ENCODE measurements at places on chromosomes 1 and 21.

DNA sequence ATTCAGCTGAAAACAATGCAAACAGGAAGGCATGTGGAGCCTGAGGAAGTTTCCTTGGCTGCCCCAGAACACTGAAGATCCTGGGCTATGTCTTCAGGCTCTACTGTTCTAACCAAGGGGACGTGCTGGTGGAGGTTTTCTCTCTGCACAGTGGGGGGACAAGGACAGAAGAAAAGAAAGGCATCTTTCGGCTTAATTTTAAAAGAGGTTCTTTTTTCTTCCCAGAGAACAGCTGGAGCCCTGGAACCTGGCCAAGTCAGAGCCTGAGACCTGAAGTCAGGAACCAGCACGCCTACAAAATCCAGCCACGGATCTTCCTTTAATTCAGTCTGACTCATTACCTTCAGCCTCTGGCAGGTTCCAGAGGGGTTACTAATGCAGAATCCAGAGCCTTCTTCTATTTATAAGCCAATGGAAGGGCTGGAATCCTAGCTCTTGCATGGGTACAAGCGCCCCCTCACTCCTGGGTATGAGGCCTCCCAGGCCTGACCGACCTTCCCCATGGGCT lies 19.8 kb downstream of the CTNNBIP1 start:
- DNase-seq: no peak

DNA sequence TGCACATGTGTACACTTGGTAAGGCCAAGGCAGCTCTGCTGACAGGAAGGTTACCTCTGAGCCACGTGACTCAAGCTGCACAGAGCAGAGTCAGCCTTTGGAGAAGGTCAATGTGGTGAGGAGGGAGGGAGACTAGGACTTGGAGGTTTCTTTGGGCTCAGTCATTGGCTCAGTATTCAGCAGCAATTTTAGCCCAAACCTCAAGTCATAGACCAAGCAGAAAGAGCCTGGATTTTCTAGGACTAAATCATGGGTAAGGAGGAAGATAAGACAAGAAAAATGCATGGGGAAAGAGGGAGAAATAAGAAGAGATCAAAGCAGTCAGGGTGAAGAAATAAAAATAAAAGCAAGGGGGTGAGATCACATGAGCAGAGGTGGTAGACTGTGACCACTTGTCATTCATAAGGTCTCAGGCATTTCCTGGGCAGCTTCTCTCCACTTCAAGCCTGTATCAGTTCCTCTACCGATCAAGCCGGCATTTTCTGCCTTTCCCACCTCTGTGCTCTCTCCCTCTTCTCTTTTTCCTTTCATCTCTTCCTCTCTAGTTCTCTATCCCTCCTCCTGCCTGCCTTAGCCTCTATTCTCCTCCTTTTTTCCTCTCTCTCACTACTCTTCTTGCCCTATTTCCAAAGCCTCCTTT lies 51.7 kb upstream of the DUSP10 start:
- DNase-seq: no peak

GRCh38 chr1:69836971-69837636 lies 269.4 kb downstream of the LRRC7 start:
- DNase-seq: no peak

GRCh38 chr1:187384504-187384903 lies 555.8 kb downstream of the PLA2G4A start:
- DNase-seq: no peak

GRCh38 chr1:68147534-68148171 lies 84.7 kb downstream of the WLS start:
- DNase-seq: no peak

GRCh38 chr1:34267326-34267725 lies 90.6 kb downstream of the C1orf94 start:
- no peak for DNase-seq

DNA sequence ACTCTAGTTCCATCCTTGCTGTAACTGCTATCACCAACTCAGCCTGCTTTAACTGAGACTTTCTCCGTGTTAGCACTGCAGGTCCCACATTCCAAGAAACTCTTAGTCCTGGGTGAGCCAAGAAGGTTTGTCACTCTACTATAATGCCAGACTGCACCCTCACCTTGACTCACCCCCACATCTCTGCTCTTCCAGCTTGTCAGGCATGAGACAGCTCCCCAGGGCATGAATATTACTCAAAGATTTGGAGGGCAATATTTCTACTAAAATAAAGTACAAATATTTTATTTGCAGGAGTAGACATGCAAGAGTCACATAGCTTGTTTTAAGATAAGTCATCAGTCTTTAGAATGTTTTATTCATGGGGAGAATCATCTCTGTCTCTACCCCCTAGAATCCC lies 110.2 kb downstream of the MATN1 start:
- DNase-seq: no peak

- DNase-seq: no peak
These were observed 16.3 kb upstream of the H3-3A start for GRCh38 chr1:226046240-226046639.

GRCh38 chr1:88647749-88648415 lies 36.2 kb upstream of the PKN2 start:
- no peak for DNase-seq

DNA sequence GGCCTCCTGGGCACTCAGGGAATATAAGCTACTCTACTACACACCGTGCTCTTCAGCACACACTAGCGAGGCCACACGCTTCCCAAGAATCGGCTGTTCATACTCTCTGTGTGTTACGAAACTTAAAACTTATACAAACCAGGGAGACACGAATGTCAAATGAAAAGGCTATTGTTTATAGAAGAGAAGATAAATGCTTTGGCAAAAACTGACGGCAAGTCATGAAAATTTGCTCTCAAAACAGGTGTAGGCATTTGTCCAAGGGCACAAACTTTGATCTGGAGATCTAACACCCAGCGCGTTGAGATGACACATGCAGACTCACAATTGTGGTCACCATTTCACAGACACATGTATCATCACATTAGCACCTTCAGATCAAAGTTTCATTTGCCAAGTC lies 46.1 kb downstream of the USP48 start:
- no peak for DNase-seq

DNA sequence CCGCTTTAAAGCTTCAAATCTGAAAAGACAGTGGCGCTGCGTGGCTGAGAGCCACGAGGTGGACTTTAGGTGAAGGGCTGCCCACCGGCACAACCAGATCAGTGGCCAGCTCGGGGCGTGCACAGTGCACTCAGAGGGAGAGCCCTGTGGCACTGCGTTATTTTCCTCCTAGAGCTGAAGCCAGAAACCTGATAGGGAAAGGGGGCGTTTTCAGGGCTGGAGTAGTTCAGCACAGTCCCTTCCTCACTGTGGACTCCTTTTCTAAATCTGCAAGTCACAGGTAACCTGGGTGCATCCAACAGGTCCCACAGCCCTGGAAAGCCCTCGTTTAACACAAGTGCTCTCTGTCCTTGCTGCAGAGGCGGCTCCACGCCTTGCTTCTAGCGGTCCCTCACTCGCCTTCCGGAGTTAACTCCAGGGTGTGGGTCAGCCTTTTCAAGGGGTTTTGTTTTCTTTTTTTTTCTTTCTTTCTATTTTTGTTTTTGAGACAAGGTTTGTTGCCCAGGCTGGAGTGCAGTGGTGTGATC lies 81.2 kb downstream of the GALNT2 start:
- no peak for DNase-seq

GRCh38 chr1:42420911-42421585 lies 34.8 kb downstream of the ZMYND12 start:
- no peak for DNase-seq

DNA sequence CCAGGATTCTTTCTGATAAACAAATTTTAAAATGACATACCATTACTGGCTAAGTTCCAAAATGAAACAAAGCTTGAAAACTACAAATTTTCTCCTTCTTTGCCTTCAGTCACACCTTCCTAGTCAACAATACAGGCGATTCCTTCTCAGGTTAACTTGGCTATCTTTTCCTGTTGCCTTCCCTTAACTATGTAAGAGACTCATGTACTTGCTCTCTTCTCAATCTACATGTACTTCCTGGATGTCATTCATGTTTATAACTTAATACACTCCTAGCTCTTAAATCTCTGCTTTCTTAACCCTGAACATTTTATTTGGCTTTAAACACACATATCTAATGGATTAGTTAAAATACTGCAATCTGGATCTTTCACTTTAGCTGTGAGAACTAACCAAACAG lies 97.0 kb downstream of the COQ8A start:
- DNase-seq: no peak

DNA sequence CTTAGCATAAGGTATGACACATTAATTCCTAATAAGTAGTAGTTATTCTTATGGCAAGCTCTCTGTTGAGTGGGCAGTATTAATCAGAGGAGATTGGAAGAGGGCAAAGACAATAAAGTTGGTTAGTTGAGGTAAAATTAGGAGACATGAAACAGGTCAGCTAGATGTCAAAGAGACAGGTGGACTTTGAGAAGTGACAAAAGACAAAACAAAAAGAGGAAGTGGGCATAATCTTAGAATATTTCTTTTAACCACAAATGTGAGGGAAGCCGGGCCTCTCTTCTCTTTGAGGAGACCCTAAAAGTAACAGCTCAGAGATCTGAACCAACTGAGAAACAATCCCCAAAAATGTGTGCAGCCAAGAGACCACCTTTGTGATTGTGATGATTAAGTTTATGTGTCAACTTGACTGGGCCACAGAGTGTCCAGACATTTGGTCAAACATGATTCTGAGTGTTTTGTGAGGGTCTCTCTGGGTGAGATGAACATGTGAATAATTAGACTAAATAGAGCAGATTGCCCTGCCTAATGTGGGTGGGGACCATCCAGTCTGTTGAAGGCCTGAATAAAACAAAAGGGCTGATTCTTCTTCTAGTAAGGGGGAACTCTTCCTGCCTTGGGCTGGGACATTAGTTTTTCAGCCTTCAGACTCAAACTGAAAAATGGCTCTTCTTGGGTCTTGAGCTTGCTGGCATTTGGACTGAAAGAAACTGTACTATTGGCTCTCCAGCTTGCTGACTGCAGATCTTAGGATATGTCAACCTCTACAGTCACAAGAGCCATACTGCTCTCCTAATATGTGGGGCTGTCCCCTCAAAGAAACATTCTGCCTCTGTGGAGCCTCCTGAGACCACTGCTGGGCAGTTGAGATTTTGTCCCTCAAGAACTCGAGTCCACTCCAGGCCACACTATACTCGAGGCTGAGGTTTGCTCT lies 40.0 kb downstream of the FCRL5 start:
- no peak for DNase-seq

GRCh38 chr1:218969006-218969405 lies 204.7 kb upstream of the LYPLAL1 start:
- DNase-seq: no peak

DNA sequence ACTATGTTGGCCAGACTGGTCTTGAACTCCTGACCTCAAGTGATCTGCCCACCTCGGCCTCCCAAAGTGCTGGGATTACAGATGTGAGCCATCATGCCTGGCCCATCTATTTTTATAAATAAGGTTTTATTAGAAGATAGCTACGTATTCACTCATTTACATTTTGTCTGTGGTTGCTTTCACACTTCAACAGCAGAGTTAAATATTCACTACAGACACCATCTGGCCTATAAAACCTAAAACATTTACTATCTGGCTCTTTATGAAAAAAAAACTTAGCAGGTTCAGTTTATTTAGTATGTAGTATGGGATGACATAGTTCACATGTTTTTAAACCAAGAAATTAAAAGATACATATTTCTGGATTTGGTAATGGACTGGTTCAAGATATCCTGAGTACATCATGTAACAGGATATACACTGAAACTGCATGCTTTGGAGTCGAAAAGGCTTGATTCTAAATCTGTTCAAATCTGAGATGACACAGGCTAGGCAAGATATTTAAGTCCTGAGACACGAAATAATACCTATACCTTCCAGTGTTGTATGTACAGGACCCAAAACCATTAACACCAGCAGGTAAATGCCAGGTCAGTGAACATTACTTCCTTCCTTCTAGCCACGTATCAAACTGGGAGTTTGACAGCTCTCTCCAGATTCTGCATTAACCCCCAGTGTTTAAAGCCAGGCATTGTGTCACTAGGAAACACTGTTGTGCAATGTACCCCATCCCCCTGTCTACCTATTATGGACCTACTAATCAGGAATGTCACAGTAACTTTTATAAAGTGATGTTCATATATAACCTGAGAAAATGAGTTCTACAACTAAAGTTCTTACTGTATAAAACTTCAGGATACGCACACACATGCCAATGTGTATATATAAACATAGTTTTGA lies 54.3 kb upstream of the SDC3 start:
- no peak for DNase-seq

- DNase-seq: no peak
These were observed 35.4 kb downstream of the OR2C3 start for GRCh38 chr1:247500865-247501264.

GRCh38 chr1:40897513-40897912 lies 35.4 kb upstream of the CITED4 start:
- DNase-seq: no peak

DNA sequence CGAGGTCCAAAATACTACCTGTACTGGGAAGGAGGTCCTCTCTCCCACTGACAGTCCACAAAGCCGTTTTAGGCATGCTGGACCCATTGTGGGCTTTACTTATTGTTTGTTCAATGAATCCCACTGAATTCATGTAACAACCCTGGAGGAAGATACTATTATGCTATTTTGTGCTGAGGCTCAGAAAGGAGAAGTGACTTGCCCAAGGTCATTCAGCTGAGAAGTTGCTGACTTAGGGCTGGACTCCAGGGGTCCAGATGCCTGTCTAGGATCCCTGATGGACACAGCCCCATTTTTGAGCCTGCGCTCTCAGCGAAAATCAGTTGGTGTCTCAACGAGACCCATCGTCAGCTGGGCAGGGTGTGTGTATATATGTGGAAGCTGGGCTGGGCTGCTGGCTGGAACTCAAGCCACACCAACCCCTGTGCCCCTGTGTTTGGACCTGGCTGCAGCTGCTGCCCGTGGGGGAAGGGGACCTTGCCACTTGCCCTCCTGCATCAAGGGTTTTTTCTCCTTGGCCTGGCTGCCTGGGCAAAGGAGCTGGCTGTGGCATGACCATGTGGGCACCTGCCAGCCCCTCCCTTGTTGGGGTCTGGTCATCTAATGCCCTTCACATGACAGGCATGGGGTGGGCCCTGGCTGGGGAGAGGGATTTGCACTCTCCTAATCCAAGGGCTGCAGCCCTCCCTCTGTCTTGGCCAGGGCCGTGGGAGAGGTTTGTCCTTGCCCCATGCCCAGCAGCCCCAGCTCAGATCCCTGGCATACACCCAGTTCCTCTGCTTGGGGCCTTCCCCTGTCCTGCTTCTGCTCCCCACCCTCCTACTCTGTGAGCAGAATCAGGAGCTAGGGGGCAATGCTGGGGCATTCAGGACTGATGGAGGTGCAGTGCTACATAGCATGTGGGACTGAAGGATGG lies 15.0 kb downstream of the KCNQ4 start:
- no peak for DNase-seq

- no peak for DNase-seq
These were observed 100.5 kb downstream of the GLIS1 start for GRCh38 chr1:53638360-53639035.

DNA sequence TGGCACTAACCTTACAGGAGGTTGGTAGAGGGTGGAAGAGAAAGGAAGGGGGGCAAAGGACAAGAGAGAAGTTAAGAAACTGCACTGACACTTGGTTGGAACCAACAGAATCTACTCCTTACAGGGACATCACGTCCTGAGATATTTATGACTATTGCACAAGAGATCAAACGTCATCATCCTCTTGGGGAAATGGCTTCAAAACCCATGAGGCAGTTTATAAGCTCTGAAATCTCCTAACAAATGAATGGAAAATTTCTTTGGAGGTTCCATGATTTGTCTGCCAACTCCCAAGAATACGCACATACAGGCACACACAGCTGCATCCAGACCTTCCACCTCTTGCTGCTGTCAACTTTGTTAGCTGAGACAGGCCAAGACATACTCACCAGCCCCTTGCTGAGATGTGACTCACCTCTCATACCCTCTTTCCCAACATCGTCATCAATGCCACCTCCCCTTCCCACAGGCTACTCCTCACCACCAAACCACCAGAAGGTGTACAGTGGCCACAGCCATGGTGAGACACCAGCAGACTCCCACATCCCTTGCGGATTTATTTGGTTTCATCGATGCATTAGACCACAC lies 135.5 kb downstream of the SETD4 start:
- DNase-seq: no peak

All from stimulated activated CD8-positive, alpha-beta memory T cell treated with anti-CD3 and anti-CD28 coated beads, Interleukin-7, amount 100 ng/mL, for 4 hours (primary cell).